ENCODE measurements at places on chromosomes 3 and 15. TPM values are rescaled to one million over a fixed set of nuclear protein-coding genes. Genes with fewer than 3 reads are reported as not detected.

RASL12 gene
- total RNA-seq = not detected

ACKR2 gene
- total RNA-seq = 1.3 TPM

CHDH gene
- total RNA-seq = 0.42 TPM

APOD gene
- not detected for total RNA-seq

WDR82 gene
- total RNA-seq = 124 TPM

ARRDC4 gene
- total RNA-seq = 0.42 TPM

RASGRF1 gene
- 0.02 TPM for total RNA-seq

GOLGA8N gene
- total RNA-seq = 0.65 TPM

FANCD2OS gene
- not detected for total RNA-seq

MOBP gene
- total RNA-seq = not detected

EHHADH gene
- 3.4 TPM for total RNA-seq

All from activated CD8-positive, alpha-beta memory T cell treated with anti-CD3 and anti-CD28 coated beads for 36 hours (primary cell).